Panc1 (cell line): ENCODE measurements at places on chromosomes 2 and 18. TPM values are rescaled to one million over a fixed set of nuclear protein-coding genes. Genes with fewer than 3 reads are reported as not detected.

- DNase-seq, result no peak
Observed at GRCh38 chr18:13587001-13587400, 139.4 kb downstream of the FAM210A start.

- DNase-seq, result no peak
Observed at GRCh38 chr2:215537611-215538010, 101.7 kb upstream of the FN1 start.

- no peak for DNase-seq
Observed at GRCh38 chr2:171346723-171347557, 86.8 kb downstream of the METTL8 start.

The GMPPA gene
- total RNA-seq, result 66.2 TPM

GRCh38 chr2:134712736-134713135 is 6.1 kb downstream of the TMEM163 start:
- no peak for DNase-seq

GRCh38 chr2:179809606-179810005 is 51.8 kb downstream of the ZNF385B start:
- DNase-seq, result no peak

- DNase-seq, result peak; percentile 27
Observed at GRCh38 chr2:2647141-2647541, 316.1 kb upstream of the MYT1L start.

- no peak for DNase-seq
Observed at GRCh38 chr2:176122052-176122682, 352 bp upstream of the HOXD9 start.

GRCh38 chr2:150938527-150938926 is 323.1 kb downstream of the RBM43 start:
- DNase-seq, result no peak

The CFAP65 gene
- 0.33 TPM for total RNA-seq

The FOXI3 gene
- not detected for total RNA-seq

The HOXD10 gene
- not detected for total RNA-seq

- DNase-seq, result peak; percentile 61
Observed at GRCh38 chr2:95207111-95207961, at the start of gene ZNF892. TSS of gene ZNF892 (plus strand) at chr2:95207521. CDS start at chr2:95207816, 295 bp downstream.

The GALNT5 gene
- 0.08 TPM for total RNA-seq

The VWA3B gene
- not detected for total RNA-seq

GRCh38 chr18:69981948-69982347 is 34.3 kb upstream of the CD226 start:
- no peak for DNase-seq
